Osteocyte (in vitro differentiated cells): ENCODE measurements at places on chromosomes 3 and 15.

GRCh38 chr15:51093839-51094605 lies 684 bp downstream of the TNFAIP8L3 start:
- DNase-seq: no peak

GRCh38 chr3:75272691-75273090 lies 391.4 kb upstream of the FRG2C start:
- DNase-seq: no peak

DNA sequence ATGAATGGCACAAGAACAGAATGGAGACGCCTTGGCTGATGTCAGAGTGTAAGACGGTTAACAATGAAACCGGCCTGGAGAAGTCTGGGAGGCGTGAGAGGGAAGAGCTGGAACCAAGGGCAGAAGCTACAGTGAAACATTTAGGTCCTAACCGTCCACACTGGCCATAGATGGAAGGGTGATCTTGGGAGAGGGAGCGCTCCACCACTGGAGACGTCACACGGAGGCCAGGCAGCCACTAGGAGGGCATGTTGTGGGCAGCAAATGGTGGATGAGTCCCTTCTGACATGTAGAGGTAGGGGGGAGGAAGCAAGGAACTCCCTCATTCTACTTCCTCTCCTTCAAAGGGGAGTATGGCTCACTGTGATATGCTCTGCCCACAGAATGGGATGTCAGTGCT lies 23.8 kb downstream of the FEM1B start:
- no peak for DNase-seq

- DNase-seq: no peak
Observed at GRCh38 chr15:86555939-86556338, 476.3 kb downstream of the AGBL1 start.

DNA sequence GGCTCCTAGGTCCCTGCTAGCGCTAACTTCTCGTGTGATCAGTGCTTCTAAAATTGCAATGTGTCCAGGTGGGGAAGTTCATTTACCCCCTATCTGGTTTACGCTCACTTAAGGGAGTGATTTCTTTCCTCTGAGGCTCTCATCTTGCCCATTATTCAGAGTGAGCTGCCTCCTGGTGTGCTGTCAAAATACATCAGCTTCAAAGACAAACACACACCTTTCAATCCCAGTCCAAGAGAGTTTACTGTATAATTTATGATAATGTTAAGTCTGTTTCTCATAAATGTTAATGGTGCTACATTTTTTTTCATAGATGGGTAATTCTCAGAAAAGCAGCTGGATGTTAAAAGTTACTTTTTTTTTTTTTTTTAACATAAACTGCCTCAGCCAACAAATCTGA lies 112.3 kb downstream of the RORA start:
- no peak for DNase-seq

- no peak for DNase-seq
Observed at GRCh38 chr3:185308126-185308754, 54.4 kb upstream of the EHHADH start.

DNA sequence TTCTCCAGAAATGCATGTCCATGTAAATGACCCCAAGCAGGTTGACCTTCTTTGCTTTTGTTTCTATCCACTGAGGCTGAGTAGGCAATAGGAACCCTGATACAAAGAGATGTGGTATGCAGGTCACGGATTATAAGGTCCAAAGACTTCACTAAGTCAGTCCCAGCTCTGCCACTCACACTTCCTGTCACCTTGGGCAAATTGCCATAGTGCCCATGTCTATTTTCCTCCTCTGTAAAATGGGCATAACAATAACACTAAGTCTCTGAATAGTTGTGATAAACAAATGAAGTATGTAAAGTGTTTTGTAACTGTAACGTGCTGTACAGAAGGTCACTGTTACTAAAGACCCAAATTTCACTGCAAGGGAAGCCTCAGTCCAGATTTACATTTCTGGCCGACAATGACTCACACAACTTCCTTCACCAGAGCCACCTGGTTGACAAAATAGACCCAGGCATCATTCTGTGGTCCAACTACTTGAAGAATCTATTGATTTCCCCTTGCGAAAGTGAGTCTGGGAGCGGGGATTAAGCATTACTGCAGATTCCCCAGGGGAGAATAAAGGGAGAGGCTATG lies 175.4 kb upstream of the LPP start:
- no peak for DNase-seq

- DNase-seq: no peak
Observed at GRCh38 chr3:26515351-26515750, 107.2 kb upstream of the LRRC3B start.

DNA sequence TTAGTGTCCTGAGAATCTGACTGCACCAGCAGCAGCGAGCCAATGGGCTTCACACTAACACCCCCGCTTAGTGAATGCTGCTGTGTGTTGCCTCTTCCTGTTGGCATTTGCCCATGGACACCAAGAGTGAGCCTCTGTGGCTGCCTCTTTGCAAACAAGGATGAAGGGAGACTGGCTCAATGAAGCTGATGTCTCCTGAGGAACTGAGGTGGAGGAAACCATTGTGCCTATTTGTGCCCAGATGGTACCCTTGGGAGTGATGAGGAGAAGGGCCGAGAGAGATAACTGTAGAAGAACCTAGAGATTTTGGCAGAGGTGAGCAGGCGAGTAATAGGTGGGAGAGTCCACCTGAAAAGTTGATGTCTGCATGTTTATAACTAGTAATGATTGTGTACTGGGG lies 51.2 kb downstream of the IL20RB start:
- no peak for DNase-seq

GRCh38 chr3:117587416-117587815 lies 877.8 kb downstream of the TUSC7 start:
- DNase-seq: no peak

- no peak for DNase-seq
Observed at GRCh38 chr15:73334086-73334485, 34.7 kb downstream of the HCN4 start.

DNA sequence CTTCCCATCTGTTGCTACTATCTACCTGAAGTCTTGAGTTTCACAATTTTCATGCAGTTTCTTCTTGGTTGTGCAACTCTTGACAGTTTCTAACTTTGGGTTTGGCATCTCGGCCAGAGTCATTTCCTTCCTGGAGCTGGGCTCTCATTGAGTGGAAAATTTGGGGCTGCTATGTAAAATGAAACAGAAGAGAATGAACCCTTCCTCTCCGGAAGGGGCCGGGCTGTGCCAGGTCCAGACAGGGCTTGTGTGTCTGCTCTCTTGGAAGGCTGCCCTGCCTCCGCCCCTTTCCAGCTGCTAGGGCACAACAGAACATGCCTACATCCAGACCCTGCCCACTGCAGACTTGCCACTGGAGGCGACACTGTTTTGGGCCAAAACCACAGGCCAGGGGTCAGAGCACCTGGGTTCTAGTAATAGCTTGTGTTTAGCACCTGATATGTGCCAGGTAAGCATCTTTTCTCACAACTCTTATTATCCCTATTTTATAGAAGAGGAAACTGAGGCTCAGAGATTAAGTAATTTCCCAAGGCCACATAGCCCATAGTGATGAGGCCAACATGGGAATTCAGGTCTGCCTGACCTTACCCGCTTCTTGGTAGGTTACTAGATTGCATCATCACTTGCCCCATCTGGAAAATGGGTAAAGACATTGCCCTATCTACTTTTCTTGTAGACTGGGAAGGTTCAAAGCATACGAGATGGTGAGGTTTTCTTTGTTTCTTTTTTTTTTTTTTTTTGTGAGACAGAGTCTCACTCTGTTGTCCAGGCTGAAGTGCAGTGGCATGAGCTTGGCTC lies 25.0 kb downstream of the IRAK2 start:
- no peak for DNase-seq

- no peak for DNase-seq
Observed at GRCh38 chr3:61443886-61444285, 117.5 kb upstream of the PTPRG start.

DNA sequence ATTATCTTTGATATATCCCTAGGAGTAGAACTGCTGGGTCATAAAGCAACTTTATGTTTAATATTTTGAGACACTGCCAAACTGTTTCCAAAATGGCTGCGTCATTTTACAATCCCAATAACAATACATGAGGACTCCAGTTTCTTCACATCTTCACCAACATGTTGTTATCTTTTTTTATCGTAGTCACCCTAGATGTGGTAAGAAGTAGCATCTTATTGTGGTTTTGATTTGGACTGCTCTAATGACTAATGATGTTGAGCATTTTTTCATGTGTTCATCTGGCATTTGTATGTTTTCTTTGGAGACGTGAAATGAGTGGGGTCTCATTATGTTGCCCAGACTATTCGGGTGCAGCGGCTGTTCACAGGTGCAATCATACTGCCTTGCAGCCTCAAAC lies 83.8 kb downstream of the MAP4 start:
- no peak for DNase-seq

GRCh38 chr3:66144568-66145407 lies 76.0 kb upstream of the SLC25A26 start:
- no peak for DNase-seq

- peak; percentile 51 for DNase-seq
Observed at GRCh38 chr15:90812958-90813265, 55.5 kb upstream of the FURIN start.

DNA sequence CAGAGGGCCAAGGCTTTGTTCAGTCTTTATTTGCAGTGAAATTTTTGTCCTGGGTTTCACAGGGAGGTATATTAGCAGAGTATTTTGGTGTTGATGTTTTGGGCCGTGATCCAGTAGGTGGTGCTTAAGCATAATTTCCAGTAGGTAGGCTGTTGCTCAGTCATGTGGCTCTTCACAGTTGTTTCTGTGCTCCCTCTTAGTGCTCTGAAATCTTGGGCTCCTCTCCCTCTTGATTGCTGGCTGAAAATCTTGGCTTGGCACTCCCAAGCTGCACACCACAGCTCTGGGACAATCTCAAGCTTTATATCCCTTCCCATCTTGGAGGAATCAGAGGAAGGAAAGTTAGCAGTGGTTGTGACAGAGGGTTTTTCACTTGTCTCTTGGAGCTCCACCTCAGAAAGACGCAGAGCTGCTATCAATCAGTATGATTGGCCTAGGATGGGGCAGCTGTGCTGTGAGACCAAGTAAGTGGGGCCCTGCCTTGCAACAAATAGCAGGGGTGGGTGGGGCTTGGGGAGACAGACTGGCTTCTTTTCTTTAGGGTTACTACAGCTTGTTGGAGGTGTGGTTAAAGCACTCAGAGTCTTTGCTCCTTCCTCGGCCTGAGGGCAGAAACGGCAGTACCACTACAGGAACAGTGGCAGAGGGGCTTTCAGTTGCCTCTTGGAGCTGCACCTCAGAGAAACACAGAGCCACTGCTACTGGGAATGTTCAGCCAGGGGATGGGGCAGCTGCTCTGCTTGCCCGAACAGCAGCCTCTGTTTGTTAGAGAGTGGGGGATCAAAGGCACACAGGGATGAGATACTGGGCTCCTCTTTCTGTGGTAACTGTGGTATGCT lies 627.0 kb downstream of the SI start:
- no peak for DNase-seq

- no peak for DNase-seq
Observed at GRCh38 chr3:174376346-174376745, 482.8 kb upstream of the NAALADL2 start.

- DNase-seq: no peak
Observed at GRCh38 chr3:181915551-181915950, 203.8 kb downstream of the SOX2 start.

DNA sequence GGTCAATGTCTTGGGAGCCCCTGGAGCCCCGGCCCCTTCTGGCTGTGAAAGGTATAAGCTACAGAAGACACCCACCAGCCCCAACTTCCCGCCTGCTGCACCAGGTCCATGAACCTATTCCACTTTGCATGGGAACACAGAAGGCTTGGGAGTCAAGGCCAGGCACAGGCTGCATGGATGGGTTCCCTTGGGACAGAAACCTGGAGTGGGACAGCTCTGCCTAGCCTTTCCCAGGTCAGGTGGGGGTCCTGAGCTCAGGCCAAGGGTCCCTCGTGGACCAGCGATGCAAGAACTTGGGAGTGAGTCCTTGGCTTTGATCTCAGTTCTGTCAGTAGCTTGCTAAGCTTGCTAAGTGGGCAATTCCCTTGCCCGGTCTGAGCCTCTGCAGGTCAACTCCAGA lies 25.0 kb downstream of the TKT start:
- DNase-seq: no peak

DNA sequence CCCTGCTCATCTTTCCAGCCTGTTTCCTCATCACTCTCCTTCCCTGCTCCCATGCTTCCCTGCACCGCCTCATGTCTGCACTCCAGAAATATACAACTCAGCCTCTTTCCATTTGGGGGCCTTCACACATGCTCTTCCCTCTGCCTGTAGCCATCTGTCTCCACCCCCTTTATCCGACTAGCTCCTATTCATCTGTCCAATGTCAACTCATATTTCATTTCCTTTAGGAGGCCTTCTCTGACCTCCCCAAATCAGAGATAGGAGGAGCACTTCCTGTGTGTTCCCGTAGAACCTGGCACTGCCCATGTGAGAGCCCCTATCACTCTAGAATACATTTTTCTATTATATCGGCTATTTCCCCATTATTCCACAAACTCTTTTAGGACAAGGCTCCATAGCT lies 10.6 kb downstream of the ATP8B4 start:
- no peak for DNase-seq

- DNase-seq: no peak
Observed at GRCh38 chr3:24318677-24319287, 175.9 kb downstream of the THRB start.

DNA sequence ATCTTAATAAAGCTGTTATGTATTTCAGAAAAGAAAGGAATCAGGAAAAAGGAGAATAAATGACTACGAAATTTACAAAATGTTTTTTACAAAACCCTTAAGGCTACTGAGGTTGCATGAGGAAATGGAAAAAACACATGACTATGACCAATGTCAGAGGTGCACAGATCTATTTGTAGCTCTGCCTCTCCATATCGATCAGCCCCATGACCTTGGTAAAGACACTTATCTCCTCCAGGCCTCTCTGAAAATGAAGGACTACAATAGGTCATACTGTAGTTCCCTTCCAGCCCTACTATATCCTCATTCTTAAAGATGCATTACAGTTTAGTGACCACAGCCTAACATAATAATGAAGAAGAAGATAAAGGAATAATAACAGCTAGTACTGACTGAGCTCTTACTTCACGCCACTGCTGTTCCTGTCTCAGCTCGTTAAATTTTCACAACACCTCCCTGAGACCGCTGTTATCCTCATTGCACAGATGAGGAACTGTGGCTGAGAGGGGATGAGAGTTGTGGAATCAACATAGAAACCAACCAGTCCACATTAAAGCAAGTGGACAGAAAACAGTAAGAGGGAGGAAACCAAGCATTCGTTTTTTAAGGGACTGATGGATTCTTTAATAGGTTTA lies 163.2 kb downstream of the MAGI1 start:
- DNase-seq: no peak

GRCh38 chr3:140447136-140447535 lies 230.7 kb upstream of the TRIM42 start:
- DNase-seq: no peak

- no peak for DNase-seq
Observed at GRCh38 chr3:64083575-64083974, 60.3 kb upstream of the PSMD6 start.
